Stimulated activated CD8-positive, alpha-beta memory T cell treated with anti-CD3 and anti-CD28 coated beads, Interleukin-4, amount 100 ng/mL, for 4 hours (primary cell): ENCODE measurements at places on chromosomes 3 and 15.

DNA sequence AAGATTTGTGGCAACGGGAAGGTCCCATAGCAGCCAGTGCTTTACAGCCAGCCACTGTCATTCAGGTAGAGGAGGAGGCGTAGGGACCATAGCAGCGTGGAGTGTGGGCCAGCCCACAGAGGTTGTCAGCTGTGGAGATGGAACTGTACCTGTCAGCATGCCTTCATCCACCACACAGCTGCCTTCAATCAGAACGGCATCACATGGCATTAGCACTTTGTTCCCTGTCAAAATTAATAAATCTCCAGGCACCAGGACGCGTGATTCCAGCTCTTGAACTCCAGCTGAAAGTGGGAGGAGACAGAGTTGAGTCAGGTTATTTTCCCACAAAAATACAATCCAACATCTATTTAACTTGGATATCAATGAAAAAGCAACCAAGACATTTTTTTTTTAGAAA lies 84.0 kb downstream of the ATP13A4 start:
- DNase-seq: no peak

- DNase-seq: no peak
Measured at GRCh38 chr15:70236341-70237086, 138.8 kb upstream of the TLE3 start.

DNA sequence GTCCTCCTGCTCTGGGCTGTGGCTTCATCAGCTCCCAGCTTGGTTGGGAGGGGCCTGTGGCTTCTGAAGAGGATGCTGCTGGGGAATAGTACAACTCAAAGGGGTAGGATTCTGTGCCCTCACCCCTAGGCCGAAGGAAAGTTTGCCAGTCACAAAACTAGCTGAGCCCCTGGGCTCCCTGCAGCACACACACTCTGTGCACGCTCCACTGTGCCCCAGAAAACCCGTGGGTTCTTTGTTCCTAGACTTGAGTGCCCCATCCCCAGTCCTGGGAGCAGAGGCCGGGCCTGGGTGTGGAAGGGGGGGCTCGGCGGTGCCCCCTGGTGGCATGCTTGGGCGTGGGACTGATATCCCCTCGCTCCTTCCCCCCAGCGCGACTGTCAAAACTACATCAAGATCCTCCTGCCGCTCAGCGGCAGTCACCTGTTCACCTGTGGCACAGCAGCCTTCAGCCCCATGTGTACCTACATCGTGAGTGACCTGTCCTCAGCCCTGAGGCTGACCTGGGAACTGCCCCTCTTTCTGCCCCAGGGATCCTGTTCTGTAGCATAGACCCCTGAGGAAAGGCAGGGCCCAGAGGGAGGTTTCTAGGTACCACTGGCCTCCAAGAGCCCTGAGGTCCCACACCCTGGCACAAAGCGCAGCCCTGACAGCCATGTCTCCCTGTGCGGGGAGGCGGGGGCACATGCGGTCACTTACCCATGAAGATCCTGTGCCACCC lies 14.2 kb downstream of the CIB1 start:
- DNase-seq: no peak

GRCh38 chr3:179580992-179581391 lies 18.3 kb downstream of the ACTL6A start:
- DNase-seq: no peak

- DNase-seq: no peak
Measured at GRCh38 chr3:107962037-107962436, 128.8 kb downstream of the CD47 start.
